Esophagus squamous epithelium (tissue), 5 donors: ENCODE measurements at places on chromosomes 2 and 18.
A peak's percentile ranks its signal among the peaks of the same experiment; 100 is the strongest.

GRCh38 chr18:28040716-28041115 is 136.2 kb downstream of the CDH2 start:
- H3K4me3 ChIP-seq = no peak overlapping the region
- no peak overlapping the region for H3K27ac ChIP-seq
- H3K36me3 ChIP-seq = no peaks in the 10 kb centered on the region
- no peak for DNase-seq
- no peaks in the 10 kb centered on the region for H3K4me1 ChIP-seq

GRCh38 chr2:37798315-37799005 is 126.6 kb upstream of the RMDN2 start:
- H3K4me1 ChIP-seq = peaks cover 15% of the 10 kb centered on the region
- DNase-seq = no peak

DNA sequence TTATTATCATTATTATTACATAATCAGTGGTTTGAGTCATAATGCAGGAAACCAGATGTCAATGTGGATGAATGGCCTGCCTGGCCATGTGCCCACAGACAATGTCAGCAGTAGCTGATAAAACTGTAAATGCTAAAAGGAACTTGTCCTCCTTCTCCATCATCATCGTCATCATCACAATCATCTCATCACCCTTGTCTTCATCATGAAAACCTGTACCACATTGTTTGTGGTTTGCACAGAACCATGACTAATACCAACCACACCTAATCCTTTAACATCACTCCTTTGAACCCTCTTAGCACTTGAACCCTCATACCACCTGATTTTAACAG is 96.0 kb downstream of the HNMT start:
- H3K4me3 ChIP-seq = no peak overlapping the region
- no peaks in the 10 kb centered on the region for H3K27me3 ChIP-seq
- no peaks in the 10 kb centered on the region for H3K36me3 ChIP-seq

GRCh38 chr18:48979944-48980890 is 29.5 kb upstream of the SMAD7 start:
- H3K27me3 ChIP-seq = no peaks in the 10 kb centered on the region
- no peaks in the 10 kb centered on the region for H3K36me3 ChIP-seq
- peaks cover 11% of the 10 kb centered on the region for H3K4me1 ChIP-seq
- H3K4me3 ChIP-seq = no peak overlapping the region
- DNase-seq = no peak

- peaks cover 28% of the 10 kb centered on the region for H3K27me3 ChIP-seq
- no peaks in the 10 kb centered on the region for H3K36me3 ChIP-seq
- no peaks in the 10 kb centered on the region for H3K4me1 ChIP-seq
- H3K27ac ChIP-seq = no peak overlapping the region
Measured at GRCh38 chr18:24600076-24600654, 139.7 kb downstream of the HRH4 start.

DNA sequence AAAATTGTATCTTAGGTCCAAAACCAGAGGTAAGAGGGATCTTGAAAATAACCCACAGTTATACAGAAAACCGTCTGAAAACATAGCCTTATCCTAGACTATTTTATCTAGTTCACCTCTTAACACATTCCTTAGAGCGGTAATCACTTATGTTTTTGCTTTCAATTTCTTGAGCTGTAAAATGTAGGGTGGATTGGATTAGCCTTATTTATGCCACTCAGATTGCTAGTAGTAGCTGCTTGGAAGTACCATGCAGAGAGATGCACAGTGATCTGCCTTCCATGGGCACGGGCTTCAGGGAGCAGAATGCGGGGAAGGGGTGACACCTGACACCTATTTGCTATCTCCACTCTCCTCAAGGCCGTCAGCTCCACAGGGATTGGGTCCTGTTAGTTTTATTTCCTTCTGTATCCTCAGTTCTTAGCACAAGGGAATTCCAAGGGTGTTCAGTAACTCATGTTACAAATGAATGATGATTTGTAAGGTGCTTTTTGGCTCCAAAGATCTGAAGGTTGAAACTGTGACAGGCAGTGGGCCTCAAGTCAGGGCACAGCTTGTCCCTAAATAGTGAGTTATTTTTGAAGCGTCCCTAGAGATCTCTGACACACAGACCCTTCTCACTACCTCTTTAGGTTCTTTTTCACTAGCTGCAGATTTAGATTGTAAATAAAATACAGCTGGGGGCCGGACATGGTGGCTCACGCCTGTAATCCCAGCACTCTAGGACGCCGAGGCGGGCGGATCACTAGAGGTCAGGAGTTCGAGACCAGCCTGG is 64.0 kb upstream of the PMAIP1 start:
- no peaks in the 10 kb centered on the region for H3K27me3 ChIP-seq
- H3K4me1 ChIP-seq = no peaks in the 10 kb centered on the region
- DNase-seq = no peak
- H3K36me3 ChIP-seq = no peaks in the 10 kb centered on the region
- no peak overlapping the region for H3K4me3 ChIP-seq

GRCh38 chr2:239212929-239213642 is 187.7 kb downstream of the HDAC4 start:
- peaks cover 24% of the 10 kb centered on the region for H3K4me1 ChIP-seq
- no peaks in the 10 kb centered on the region for H3K27me3 ChIP-seq
- no peak overlapping the region for H3K4me3 ChIP-seq
- H3K27ac ChIP-seq = peak overlapping the region; percentile 43
